ENCODE measurements at places on chromosomes 7 and 10. TPM values are rescaled to one million over a fixed set of nuclear protein-coding genes. Genes with fewer than 3 reads are reported as not detected.

The SLC16A9 gene
- 4.9 TPM for total RNA-seq

The GRID2IP gene
- not detected for total RNA-seq

The GALNT11 gene
- total RNA-seq, result 65.2 TPM

The TMEM139 gene
- not detected for total RNA-seq

The TRIM24 gene
- total RNA-seq, result 4.9 TPM

The CLDN3 gene
- total RNA-seq, result not detected

The KCNH2 gene
- total RNA-seq, result under 0.01 TPM

The KIAA1549 gene
- 0.26 TPM for total RNA-seq

The SP4 gene
- total RNA-seq, result 6.6 TPM

The CNTNAP2 gene
- total RNA-seq, result not detected

The SPDYE2B gene
- total RNA-seq, result not detected

The CYP3A7 gene
- total RNA-seq, result not detected

The CFAP70 gene
- total RNA-seq, result 1.6 TPM

The CDH23 gene
- 0.26 TPM for total RNA-seq

The AS3MT gene
- total RNA-seq, result 8.2 TPM

The IFIT1B gene
- total RNA-seq, result 0.06 TPM

The SPDYE5 gene
- not detected for total RNA-seq

The CRTAC1 gene
- not detected for total RNA-seq

The GIMAP5 gene
- 0.12 TPM for total RNA-seq
